Stimulated activated CD8-positive, alpha-beta memory T cell treated with anti-CD3 and anti-CD28 coated beads, Interleukin-15, amount 100 ng/mL, for 1 hour (primary cell): ENCODE measurements at places on chromosomes 2 and 18.

DNA sequence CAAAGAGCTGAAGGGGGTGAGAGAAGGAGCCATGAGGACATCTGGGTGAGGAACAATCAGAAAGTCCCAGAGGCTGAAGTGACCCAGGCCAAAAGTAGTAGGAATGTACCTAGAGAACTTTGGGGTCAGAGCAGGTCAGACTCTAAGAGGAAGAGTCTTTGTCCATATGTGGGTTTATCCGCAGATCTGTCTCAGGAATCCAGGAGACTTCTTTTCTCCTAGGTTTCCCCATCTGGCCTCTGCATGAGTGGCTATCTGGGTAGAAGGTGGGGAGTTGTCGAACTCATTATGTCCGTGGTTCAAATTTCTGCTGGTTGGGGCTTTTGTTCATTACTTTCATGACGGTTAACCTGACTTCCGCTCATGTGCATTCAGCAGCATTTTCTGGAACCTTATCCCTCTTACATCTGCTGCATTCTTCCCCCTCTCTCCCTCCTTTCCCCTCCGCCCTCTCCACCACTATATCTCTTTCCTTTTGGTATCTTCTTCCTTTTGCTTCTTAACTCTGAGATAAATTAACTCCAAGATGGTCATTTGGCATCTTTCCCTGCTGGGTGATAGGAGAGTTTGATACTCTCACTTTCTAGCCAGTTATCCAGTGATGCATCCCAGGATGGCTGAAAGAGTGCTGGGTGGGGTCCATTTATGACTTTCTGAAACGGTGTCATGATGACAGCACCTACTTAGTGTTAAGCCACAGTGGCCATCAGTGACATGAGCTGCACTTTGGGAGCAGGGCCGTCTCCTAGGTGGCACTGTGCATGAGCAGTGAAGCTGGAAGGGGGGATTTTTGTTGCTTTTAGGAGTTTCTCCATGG, 2.1 kb downstream of the LIPG start:
- no peak for DNase-seq

DNA sequence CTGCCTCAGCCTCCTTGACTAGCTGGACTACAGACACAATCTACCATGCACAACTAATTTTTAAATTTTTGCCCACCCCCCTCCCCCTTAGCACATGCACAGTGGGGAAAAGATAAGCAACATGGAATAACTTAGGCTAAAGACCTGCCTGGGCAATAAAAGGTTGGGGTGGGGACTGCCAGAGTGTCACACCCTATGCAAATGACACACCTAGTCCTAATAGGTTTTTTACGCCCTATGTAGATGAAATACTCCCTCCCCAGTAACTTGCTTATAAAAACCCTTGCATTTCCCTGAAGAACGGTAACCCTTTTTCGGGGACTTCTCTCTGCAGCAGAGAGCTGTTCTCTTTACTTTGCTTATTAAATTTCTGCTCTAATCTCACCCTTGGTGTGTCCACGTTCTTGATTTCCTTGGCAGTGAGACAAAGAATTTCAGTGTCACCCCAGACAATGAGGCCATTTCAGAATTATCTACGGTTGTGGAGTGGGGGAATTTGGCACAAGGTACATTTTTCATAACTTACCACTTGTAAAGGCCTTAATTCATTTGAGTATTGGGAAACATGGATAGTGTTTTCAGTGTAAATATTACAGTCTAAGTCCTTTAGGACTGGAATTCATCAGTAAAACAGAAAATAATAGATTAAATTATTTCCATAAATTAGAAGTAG, 109.2 kb downstream of the NOL4 start:
- no peak for DNase-seq

GRCh38 chr2:240914645-240915525, 8.7 kb downstream of the CROCC2 start:
- no peak for DNase-seq

DNA sequence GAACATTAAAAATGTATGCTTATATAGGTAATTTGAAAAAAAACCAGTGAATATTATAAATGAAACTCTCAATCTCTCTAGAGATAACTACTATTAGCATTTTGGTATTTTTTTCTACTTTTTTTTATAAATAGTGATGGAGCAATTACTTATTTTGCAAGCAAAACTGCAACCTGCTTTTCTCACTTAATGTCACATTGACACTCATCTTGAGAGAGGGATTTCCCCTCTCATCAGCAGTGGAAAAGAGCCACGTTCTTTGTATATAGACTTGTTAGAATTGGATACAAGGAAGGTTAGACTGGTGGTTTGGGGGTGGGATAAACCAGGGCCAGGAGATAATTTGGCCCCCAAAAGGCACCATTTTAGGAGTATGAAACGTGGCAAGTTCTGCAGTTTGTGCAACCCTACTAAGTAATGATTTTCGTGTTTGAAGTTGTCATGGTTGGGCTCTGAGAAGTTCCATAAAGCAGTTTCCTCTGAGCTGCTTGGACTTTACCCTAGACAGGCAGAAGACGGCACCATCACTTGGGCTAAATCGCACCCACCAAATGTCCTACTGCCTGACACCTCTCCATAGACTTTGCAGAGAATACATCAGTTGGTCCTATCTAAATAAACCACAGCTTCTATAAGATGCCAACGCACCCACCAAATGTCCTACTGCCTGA, 194.0 kb downstream of the ACTR3 start:
- DNase-seq: no peak

- DNase-seq: no peak
Observed at GRCh38 chr2:159151198-159152127, 135.0 kb downstream of the WDSUB1 start.
